ENCODE measurements at places on chromosomes 6 and 20.

GRCh38 chr20:17943343-17943742, 25.3 kb downstream of the SNX5 start:
- DNase-seq = no peak

- no peak for DNase-seq
Measured at GRCh38 chr6:21144928-21145327, 448.6 kb upstream of the SOX4 start.

DNA sequence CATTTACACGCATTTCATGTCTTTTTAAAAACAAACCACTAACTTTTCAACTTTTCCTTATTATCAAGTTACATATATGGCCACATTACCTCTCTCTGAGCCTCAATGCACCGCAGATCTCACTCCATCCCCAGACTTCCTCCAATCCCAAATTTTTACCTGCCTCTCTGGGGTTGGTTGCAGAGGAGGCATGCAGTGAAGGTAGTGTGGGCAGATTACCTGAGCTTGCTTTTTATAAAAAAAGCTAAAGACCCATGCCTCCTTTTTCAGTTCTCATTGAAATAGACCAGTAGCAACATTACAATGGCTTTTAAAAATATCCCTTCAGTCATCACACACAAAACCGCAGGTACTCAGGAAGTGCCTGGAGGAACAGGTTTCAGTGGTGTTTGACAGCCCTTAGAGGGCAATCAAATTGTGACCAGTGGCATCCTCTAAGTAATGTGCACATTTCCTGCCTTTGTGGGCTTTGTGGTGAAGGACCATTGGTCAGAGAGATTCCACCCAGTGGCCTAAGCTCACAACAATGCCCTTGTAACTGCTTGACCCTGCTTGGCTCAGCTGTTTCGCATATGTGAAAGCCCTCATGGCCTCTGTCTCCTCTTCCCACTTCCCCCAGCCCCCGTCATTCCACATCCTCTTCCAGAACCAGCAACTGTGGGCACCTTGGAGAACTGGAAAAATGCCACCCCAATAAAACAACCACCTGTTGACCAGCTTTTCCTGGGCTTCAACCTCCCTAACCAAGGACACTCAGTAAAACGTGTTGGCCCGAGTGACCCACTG, 30.2 kb upstream of the IL17A start:
- no peak for DNase-seq

DNA sequence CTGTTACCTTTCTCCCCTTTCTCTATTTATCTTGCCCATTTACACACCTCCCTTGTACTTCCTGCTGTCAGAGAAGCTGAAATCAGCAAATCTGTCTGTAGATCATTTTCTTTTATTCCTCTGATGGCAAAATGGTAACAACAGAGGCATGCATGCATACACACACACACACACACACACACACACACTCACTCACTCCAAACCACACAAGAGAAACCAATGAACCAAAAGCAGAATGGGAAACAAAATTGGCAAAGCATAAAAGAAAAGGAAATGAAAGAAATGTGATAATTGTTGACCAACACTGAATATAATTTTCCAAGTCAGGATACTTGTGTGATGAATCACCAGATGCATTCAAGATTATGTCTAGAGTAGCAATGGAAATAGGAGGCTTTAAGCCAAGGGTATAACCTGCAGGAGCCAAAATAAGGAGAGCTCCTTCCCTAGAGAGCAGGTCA, 172.4 kb downstream of the PLCB4 start:
- DNase-seq = no peak

GRCh38 chr6:5782783-5783547, 223.8 kb downstream of the NRN1 start:
- peak; percentile 11 for DNase-seq

DNA sequence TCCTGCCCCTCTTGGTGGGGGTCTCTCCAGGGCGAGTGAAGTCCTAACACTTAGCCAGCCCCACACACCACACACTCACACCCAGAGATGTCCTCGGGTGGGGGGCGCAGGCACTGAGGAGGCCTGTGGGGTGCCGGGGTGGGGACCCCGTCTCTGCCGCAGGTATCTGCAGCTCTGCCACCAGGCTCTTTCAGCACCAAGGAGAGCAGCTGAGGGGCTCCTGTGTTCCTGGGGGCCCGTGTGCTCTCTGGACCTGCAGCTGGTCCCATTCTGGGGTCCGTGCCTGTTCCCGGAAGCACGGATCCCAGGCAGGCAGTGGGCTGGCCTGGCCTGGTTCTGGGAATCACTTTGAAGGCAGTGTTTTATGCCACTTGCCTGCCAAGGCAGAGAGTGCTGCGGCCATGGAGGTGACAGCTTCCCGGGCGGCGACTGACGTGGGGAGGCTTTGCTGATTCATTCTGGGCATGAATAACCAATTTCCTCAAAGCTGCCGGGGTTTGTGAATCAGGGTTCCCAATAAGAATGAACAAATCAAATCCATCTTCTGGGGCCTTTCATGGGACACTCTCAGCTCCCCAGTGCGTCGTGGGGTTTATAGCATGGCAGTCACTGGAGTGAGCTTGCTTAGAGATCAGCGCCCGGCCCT, 54.4 kb upstream of the SLCO4A1 start:
- no peak for DNase-seq

DNA sequence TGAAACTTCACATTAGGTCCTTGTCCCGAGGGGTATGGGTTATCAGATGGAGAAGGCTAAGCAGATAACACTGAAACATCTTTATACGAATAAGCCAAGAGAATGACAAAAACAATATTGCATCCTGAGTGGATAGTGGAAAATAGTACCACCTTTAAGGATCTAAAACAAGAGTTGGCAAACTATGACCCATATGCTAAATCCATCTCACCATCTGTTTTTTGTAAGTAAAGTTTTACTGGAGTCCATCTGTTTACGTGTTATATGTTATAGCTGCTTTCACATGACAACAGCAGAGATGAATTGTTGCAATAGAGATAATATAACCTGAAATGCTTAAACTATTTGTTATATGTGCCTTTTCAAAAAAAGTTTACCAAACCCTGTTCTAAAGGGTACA, 76.1 kb upstream of the TRDN start:
- no peak for DNase-seq

- DNase-seq = no peak
Measured at GRCh38 chr20:39886650-39887190, 802.3 kb downstream of the MAFB start.

DNA sequence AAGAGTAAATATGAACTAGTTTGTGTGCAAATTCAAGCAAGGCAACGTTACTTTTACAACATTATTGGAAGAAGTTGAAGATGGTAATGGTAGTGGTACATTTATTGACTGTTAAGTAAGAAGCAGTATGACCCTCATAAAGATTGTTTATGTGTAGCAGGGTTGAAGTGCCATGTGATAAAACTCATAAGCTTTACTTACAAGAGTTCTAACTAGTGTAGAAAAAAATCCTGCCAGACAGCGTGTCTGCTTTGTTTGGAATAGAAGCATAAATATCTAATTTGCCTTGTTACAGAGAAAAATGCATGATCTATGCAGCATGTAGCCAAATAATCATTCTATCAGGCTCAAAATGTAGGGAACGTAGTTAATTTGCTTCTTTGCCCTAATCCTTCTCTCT, 450.8 kb upstream of the SOX4 start:
- DNase-seq = no peak

- no peak for DNase-seq
Measured at GRCh38 chr6:54029187-54029586, 82.1 kb upstream of the MLIP start.

DNA sequence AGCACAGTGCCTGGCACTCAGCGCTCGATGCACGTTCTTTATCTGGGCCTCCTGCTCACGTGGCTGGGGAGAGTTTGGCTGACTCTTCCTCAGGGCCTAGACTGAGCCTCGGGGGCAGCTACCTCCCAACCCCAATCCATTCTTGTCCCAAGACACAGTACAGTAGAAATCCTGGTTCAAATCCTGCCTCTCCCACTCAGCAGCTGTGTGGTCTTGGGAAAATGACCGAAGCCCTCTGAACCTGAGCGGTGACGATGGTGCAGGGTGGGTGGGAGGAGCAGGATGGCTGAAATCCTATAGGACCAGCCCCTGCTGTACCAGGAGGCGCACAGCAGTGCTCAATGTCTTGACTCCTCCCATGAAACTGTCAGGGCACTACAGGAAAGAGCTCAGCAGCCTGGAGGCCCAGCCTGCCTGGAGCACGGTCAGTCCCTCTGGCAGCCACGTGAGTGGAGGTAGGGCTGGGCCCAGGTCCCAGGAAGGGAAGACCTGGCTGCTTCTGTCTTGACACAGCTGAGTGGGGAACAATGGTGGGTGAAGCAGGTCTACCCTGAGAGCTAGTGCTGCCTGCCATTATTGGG, 31.5 kb downstream of the PDRG1 start:
- no peak for DNase-seq

- DNase-seq = no peak
Measured at GRCh38 chr6:154406869-154407268, 50.3 kb upstream of the IPCEF1 start.

DNA sequence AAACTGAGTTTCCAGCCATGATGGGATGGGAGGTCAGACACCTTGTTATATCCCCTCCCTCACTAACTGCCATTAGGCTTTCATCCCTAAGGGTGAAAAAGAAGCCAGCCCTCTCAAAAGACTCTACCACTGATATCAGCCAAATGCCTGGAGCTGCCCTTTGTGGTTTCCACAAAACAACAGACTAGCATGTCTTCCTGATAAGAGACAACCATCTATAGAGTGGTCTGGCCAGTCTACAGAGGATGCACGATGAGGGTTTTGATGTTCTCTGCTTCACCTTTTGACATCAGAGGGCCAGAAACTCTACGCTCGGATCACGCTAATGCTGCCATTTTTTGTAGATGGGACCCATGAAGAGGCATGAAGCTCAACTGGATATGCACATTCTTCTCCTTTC, 61.7 kb upstream of the ARHGAP18 start:
- DNase-seq = no peak

DNA sequence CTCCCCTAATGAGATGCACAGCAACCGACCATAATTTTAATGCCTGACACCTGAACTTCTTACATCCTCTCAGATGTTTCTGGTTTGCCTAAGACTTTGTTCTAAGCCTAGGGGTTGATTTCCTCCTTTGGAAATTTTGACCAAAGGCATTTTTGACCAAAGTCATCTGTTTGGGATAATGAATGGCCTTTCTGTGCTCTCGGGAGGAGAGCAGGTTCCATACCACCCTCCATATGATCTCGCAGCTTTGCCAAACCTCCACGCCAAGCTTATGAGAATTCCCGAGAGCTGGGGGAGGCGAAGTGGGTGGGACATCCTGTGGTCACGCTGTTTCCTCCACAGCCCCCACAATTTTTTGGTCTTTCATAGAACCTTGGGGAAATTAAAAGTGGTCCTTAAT, 91.7 kb downstream of the SCML4 start:
- DNase-seq = no peak

DNA sequence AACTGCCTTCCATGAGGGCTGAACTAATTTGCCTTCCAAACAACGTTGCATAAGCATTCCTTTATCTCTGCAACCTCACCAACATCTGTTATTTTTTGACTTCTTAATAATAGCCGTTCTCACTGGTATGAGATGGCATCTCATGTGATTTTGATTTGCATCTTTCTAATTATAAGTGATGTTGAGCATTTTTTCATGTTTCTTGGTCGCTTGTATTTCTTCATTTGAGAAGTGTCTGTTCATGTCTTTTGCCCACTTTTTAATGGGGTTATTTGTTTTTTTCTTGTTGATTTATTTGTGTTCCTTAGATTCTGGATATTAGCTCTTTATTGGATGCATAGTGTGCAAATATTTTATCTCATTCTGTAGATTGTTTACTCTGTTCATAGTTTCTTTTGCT, 46.4 kb downstream of the TNFAIP3 start:
- no peak for DNase-seq

GRCh38 chr6:6542357-6542756, 46.2 kb upstream of the LY86 start:
- DNase-seq = no peak

DNA sequence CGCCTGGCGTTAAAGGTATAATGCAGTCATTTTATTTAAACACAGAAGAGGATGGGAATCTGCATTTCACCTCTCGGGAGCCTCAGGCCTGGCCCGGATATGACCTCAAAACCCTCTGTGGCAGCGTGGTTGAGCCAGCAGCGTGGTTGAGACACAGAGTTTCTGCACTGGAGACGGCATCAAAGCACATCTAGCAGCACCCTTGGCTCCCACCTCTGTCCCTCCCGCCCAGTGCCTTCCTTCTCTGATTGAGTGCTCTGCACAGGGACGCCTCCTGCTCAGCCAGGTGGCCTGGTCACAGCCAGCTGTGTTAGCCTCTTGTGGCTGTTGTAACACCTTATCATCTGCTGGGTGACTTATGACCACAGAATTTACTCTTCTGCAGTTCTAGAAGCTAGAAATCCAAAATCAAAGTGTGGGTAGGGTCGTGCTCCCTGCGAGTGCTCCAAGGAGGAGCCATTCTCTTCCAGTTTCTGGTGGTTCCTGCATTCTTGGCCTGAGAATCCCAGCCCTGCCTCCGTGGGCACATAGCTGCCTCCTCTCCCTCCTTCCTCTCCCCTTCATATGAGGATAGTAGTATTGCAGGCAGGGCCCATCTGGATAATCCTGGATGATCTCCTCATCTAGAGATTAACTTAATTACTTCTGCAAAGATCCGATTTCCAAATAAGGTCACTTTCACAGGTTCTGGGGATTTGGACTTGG, 156.7 kb downstream of the SYCP2 start:
- no peak for DNase-seq

- no peak for DNase-seq
Measured at GRCh38 chr6:105695461-105695860, 292.6 kb upstream of the PREP start.

- DNase-seq = no peak
Measured at GRCh38 chr6:53033764-53034163, 31.4 kb upstream of the FBXO9 start.

DNA sequence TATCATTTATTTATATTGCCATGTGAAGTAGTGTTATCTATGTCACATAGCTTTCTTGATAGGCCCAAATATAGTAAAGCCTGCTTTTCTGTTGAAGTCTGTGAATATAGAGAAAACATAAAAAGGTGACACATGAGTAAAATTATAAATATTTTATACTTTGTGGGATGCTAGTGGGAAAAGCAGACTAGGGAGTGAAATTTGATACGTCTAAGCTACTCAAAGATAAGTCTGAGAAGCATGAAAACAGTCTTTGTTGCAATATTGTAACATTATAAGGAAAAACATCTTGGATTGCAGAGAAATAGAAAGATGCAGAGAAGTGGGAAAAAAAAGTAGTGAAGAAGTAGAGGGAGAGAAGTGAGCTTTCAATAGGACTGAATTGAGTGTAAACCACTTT, 75.4 kb downstream of the ZNF292 start:
- DNase-seq = no peak

GRCh38 chr6:93735099-93735498, 315.7 kb upstream of the EPHA7 start:
- peak; percentile 12 for DNase-seq

Measured in NCI-H1092 treated with DMSO at 0.1 percent for 48 hours (cell line).